Fibroblast of lung (primary cell): ENCODE measurements at places on chromosomes 5 and 9.

GRCh38 chr9:99822806-99823591 is 1.3 kb downstream of the NR4A3 start:
- peak; percentile 53 for DNase-seq

DNA sequence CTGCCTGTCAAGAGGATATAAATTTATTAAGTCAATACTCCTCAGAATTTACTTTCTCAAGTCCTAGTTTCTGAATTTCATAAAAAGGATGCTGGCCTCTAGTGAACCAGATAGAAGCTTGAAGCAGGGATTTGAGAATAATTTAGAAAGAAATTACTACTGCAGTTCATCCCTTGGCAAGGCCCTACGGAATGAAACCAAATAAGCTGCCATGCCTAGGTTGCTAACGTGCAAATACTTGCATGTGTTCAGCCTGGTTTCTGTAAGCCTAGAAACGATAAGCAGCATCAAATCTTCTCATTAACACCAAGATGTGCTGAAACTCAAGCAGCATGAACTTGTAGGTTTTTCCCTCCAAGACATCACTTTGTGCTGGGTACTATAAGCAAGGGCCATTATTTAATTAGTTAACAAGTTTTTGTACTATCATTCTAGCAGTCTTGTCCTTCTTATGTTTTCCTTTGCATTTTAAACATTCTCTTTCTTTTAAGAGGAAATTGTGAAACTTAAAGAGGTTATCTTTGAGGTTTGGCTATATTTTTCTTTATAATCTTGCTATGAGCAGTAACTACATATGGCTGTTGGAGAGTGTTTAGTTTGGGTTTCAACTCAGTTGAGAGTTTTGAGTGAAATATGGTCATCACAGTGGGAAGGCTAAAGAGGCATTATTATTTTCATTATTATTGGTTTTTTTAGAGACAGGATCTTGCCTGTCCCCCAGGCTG is 71.8 kb downstream of the ADAMTSL1 start:
- DNase-seq: no peak

- DNase-seq: no peak
Observed at GRCh38 chr5:23450187-23450586, 57.2 kb upstream of the PRDM9 start.

GRCh38 chr9:70556771-70557170 is 142.3 kb upstream of the KLF9 start:
- DNase-seq: peak; percentile 39

DNA sequence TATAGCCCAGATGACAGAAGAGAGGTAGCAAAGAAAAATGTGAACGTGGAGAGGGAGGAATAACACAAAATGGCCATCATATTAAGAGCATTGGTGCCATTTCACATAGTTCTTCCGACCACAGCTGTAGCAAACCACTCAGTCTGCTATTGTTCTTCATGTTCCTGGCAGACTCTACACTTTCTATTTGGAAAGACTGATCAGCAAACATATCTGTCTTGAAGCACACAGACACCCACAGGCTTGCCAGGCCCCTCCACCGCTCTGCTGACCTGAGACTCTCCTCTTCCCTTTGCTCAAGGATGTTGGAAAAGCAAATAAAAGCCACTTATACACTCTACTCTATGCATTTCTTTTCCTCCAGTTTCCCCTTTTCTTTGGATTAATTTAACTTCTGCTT is 298.0 kb downstream of the FBXL7 start:
- no peak for DNase-seq

DNA sequence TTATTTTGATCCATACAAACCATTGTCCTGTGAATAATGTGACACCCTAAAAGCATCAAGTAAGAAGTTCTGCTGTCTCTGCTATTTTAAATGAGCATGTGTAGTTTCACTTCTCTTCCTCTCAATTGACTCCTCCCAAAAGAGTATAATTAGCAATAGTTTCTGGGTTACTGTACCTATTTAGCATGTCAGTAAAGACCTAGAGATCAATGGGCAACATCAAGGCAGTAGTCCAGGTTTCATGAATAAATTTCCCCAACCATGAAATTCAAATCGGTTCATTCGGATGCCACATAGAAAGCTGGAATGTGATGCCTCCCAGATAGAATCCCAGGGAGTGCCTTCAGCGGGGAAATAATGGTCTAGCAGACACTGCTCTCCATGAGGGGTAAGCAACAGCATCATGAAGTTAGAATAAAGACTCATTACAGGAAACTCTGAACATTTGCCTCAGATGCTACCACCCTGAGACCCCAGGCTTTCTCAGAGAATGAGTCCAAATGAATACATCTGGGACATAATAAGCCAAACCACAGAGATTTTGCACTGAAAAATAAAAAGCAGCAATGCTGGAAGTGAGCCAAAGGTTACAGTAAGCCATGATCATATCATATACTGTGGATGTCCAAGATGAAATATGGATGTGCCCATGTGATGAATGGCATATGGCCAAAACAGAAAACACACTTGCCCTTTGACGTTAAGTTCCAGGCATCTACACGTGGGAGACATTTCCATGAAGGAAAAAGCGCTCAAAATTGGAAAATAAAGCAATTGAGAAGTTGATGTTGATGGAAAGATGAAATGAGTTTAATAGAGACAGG is 1107.0 kb upstream of the SEMA6A start:
- no peak for DNase-seq

GRCh38 chr9:113932906-113933584 is 56.9 kb downstream of the ZNF618 start:
- DNase-seq: no peak

DNA sequence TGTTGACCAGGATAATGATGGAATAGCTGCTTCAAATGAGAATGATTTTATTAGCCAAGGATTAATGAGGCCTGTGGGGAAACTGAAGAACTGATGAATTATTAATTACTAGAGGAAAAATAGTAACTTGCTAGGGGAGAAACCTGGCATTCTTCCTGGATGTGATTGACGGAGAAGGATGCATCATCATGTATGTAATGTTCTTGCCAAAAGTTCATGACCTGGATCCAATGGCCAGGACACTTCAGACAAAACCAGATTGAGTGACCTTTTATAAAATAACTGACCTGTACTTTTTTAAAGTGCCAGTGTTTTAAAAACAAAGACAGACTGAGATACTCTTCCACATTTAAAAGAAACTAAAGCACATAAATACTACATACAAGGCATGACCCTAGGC is 23.7 kb downstream of the KIAA1191 start:
- DNase-seq: peak; percentile 17

DNA sequence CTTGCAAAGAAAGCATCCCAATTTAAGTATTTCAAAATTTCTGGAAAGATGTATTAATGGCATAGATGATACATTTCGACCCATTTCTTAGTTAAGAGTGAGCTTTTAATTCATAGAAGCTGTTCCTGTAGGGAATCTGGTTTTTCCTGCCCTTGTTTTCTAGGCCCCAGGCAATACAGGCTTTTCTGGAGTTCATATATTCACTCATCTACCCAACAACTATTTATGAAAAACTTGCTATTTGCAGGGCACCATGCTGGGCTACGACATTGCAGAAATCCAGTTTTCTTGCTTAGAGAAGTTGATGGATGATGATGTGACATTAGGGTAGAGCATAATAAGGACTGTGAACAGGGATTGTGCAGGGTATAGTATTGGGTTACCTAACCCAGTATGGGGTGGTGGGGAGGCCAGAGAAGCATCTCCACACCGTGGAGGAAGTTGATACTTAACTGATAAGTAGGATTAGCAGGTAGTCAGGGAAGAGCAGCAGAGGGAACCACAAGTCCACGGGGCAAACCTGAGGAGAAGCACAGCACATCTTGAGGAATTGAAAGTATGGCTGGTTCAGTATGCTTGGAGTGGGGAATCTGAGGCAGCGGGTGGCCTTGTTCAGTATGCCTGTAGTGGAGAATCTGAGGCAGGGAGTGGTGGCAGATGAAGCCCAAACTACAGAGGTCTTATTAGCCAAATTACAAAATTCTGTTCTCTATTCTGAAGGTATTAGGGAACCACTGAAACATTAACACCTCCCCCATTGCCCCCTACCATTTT is 247.5 kb downstream of the ARRDC3 start:
- peak; percentile 6 for DNase-seq

DNA sequence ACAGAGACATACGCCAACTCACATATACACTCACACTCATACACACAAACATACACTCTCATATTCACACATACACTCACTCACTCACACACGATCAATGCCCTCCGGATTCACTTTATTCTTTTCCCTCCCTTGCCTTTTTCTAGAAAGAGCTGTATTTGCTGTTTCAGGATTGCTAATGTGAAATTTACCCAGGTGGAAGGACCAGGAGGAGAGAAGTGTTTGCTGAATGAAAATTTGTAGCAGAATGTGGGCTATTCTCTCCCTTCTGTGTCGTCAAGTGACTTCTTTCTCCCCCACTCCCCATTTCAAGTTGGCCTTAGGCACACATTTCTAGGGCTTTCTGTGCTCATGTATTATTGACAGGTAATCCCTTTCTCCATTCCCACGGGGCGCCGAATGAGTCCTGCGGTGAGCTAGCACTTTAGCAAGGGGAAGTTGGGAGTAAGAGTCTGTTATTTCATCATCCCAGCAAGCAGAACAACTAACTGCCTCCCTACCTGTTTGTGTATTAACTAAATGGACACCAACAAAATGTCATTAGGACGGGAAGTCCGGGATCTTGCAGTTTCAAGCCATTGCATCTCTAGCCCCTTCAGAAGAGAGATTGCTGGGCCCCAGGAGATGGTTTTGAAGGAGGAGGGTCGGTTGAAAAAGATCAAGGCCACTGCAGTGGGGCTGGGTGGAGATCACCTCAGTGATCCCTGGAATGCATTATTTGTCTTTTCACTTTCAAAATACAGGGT is 97.1 kb upstream of the TAF11L2 start:
- DNase-seq: no peak

DNA sequence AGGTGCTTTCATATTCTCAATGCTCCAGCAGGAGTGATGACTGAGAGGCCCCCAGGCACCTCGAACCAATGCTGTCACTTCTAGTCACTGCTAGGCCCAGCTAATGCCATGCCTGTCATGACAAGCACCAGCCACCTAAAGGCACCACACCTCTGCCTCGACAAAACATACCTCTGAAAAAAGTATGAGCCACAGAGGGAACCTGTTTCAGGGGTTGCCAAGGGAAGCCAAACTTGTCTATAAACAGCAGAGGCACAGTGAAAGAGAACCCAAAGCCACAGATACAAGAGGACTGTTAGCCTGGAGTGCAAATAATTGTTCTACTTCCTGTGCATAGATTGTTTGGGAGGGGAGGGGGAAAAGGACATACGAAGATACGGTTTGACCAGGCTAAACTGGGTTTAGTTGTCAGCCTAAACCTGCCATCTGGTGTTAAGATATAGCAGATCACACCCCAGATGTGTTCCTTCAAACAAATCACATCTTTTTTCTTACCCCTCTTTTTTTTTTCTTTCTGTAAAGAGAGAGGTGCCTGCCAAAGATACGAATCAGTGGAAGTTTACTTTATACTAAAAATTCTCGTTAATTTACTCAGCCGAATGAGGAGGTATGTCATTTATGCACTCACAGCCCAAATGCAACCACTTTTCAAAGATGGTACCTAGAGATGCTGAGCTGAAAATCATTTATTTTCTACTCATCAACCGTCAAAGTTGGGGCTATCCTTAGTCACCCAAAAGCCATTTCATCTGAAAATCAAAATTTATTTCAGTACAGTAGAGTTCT is 45.7 kb downstream of the BNC2 start:
- peak; percentile 55 for DNase-seq

GRCh38 chr9:18981476-18982261 is 51.3 kb downstream of the SAXO1 start:
- DNase-seq: no peak

GRCh38 chr5:38341056-38341455 is 82.7 kb downstream of the EGFLAM start:
- DNase-seq: no peak

GRCh38 chr5:5787373-5787772 is 364.9 kb downstream of the ICE1 start:
- no peak for DNase-seq

DNA sequence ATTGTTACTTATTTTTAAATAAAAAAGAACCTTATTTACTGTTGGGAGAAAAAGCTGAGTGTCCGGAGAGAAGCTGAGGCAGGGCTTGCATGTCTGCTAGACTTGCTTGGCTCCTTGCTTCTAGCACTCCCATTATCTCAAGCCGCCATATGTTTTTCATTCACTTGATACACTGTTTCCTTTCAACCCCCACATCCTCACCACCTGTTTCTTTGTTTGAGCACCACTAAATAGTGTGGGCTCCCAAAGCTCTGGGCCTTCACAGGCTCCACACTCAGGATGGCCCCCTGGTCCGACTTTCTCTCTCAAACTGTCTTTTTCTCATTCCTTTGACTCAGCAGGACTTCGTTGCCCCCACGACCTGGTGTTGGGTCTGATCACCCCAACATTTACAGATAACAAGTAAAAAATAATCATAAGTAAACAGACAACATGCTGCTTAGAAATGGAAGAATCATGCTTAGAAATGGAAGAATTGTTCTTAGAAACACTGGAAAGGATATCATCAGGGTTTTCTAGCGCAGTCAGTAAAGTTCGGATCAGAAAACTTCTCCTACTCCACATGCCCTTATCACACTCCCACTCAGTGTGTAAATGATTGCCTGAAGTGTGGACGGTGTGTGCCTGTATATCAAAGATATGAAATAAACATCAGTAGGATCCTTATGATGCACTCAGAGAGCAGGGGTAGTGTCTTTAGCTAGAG is 58.5 kb downstream of the APTX start:
- DNase-seq: no peak
